Cerebellar cortex (tissue), 1 donor: ENCODE measurements at places on chromosomes 12 and 14.

DNA sequence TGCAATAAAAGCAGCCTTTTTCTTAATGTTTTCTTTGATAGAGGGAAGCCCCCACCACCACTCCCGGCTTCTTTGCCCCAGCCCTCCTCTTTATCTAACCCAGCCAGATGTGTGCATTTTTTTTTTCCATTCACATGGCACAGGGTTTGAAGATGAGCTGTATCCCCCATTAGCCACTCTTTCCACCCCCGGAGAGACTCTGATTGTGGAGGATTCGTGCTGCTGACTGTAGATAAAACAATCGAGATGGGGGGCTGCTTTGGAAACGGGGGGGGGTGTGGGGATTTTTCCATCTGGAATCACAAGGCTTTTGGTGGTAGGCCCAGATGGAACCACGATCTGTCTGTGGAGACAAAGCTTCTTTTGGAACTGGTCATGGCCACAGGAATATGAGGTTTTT, 46.2 kb upstream of the VASH1 start:
- no peak for DNase-seq

DNA sequence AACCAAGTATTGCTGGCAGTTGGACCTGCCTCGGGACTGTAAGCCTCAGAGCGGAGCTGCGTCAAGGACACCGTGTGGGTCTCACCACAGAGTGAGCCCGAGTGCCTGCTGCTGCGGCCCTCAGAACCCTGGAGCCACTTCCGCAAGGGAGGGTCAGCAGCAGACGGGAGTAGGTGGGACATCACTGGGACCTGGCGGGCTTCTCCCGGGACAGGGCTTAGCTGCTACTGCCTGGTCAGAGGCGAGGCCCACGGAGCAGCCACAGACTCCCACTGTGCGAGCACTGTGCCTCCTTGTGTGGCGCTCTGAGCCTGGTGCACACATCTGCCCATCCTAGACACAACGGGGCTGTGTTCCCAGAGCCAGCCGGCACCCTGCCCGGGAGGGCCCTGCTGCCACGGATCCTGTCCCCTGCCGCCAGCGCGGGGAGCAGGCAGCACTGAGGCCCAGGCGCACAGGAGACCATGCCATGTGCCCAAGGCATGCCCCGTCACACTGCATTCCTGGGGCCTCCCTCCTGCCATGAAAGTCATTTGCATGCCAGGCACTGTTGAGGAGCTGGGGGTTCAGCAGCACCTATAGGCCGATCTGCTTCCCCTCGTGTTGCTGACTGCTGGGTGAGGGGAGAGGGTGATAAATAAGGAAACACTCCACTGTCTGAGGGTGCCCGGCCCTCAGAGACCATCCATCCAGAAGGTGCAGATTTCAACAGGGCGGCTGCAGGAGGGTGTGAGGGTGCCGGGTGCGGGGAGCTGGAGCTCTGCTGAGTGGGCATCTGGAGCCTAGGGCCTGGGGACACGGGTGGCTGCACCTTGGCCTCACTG, 10.0 kb downstream of the HIP1R start:
- DNase-seq: no peak

GRCh38 chr14:23307146-23307530, 505 bp downstream of the BCL2L2 start:
- DNase-seq: no peak

GRCh38 chr12:3281588-3282383, 204.6 kb downstream of the TSPAN9 start:
- no peak for DNase-seq

DNA sequence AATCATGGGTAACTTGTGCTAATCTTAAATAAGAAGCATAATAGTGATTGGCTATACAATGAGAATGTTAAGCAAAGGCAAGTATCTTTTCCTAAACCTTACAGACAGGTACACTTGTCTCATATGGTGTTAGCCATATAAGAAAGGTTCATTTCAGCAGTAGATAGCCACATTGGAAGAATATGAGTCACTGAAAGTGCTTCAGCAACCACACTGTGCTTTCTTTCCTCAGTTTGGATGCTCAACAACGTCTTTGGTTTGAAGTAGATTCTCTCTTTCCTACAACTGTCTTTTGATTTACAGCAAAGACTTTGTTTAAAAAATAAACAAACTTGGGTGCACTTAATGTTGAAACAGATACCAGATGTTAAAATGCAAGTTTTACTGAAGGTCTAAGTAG, 8.9 kb downstream of the DDHD1 start:
- no peak for DNase-seq

GRCh38 chr12:130838284-130838950, 633 bp downstream of the STX2 start:
- DNase-seq: peak; percentile 43
